ENCODE measurements at places on chromosomes 2 and 18. TPM values are rescaled to one million over a fixed set of nuclear protein-coding genes. Genes with fewer than 3 reads are reported as not detected.

Gene RMDN2
- total RNA-seq, result 0.78 TPM

Gene MORN2
- 1.8 TPM for total RNA-seq

Gene GALR1
- not detected for total RNA-seq

Gene DES
- total RNA-seq, result not detected

Gene KANSL1L
- total RNA-seq, result 5.4 TPM
